ENCODE measurements at places on chromosomes 12 and 14. TPM values are rescaled to one million over a fixed set of nuclear protein-coding genes. Genes with fewer than 3 reads are reported as not detected.

The ASPG gene
- not detected for polyA plus RNA-seq

GRCh38 chr14:49287004-49287403 lies 299.2 kb downstream of the RPS29 start:
- H3K27me3 ChIP-seq = no peaks in the 10 kb centered on the region
- H3K4me3 ChIP-seq = no peak overlapping the region
- no peak for DNase-seq
- H3K4me1 ChIP-seq = no peaks in the 10 kb centered on the region
- no peaks in the 10 kb centered on the region for H3K36me3 ChIP-seq
- no peak overlapping the region for H3K27ac ChIP-seq

DNA sequence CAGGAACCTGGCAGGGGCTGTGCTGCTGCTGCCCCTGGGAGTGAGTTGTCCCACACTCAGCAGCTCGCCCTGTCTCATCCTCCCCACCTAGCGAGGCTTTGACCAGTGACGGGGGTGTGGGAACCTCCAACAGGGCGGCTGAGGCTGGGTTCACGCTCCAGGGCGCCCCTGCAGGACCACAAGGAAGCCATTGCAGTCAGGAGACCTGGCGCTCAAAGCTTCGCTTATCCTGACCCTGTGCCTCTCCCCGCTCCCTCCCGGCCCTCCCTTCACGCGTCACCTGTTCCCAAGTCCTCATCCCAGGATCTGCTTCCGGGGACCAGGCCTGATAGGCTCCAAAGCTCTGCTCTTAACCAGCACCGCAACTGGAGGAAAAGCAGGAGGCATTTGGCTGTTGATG lies 272.0 kb upstream of the SFSWAP start:
- H3K4me3 ChIP-seq = no peak overlapping the region
- H3K27ac ChIP-seq = no peak overlapping the region
- H3K4me1 ChIP-seq = no peaks in the 10 kb centered on the region
- H3K27me3 ChIP-seq = no peaks in the 10 kb centered on the region
- H3K36me3 ChIP-seq = no peaks in the 10 kb centered on the region

DNA sequence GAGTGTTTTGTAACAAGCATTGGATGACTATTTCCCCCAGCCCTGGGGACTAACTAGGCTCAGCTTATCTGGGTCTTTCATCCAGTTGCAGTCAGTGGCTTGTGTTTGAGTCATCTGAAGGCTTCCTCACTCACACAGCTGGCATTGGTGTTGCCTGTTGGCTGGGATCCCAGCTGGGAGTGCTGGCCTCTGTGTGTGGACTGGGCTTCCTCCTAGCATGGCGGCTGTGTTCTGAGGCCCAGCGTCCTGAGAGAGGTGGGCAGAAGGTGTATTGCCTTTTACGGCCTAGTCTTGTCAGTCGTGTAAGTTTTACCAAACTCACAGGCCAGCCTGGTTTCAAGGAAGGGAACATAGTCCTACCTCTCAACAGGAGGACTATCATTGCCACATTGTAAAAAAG lies 28.3 kb upstream of the PPP2R5C start:
- no peaks in the 10 kb centered on the region for H3K36me3 ChIP-seq
- H3K27me3 ChIP-seq = no peaks in the 10 kb centered on the region
- H3K27ac ChIP-seq = no peak overlapping the region

GRCh38 chr14:80545935-80546854 lies 334.9 kb upstream of the DIO2 start:
- no peaks in the 10 kb centered on the region for H3K27me3 ChIP-seq
- H3K4me3 ChIP-seq = no peak overlapping the region
- H3K27ac ChIP-seq = no peak overlapping the region
- H3K4me1 ChIP-seq = no peaks in the 10 kb centered on the region
- no peak for DNase-seq

- H3K27me3 ChIP-seq = no peaks in the 10 kb centered on the region
- H3K4me1 ChIP-seq = no peaks in the 10 kb centered on the region
- H3K4me3 ChIP-seq = no peak overlapping the region
- H3K36me3 ChIP-seq = no peaks in the 10 kb centered on the region
- no peak overlapping the region for H3K27ac ChIP-seq
- no peak for DNase-seq
These were observed 154.5 kb downstream of the PHLDA1 start for GRCh38 chr12:75876832-75877762.

DNA sequence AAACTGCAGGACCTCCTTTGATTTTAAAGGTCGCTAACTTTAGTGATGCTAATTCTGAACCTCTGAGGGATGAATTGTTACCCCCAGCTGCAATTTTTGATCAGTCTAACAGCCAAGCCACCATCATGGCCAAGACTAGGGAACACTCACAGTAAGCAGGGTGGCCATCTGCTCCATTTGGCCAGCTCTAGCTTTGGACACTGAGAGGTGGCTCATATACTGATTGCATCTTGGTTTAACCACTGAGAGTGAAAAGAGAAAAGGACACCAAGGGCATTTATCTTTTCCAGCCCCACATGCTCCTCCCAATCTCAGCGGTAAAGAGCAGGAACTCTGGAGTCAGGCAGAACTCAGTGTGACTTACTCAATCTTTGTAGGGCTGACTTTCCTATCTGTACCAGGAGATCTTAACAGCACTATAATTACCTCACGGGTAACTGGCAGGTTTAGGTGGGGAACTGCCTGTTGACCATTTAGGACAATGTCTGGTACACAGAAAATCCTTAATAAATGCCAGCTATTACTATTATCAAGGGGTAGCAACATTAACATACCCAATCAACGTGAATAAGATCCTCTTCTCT lies 6.2 kb downstream of the LPCAT3 start:
- H3K27ac ChIP-seq = no peak overlapping the region
- peaks cover 5% of the 10 kb centered on the region for H3K4me1 ChIP-seq
- DNase-seq = no peak
- H3K4me3 ChIP-seq = no peak overlapping the region
- no peaks in the 10 kb centered on the region for H3K36me3 ChIP-seq

DNA sequence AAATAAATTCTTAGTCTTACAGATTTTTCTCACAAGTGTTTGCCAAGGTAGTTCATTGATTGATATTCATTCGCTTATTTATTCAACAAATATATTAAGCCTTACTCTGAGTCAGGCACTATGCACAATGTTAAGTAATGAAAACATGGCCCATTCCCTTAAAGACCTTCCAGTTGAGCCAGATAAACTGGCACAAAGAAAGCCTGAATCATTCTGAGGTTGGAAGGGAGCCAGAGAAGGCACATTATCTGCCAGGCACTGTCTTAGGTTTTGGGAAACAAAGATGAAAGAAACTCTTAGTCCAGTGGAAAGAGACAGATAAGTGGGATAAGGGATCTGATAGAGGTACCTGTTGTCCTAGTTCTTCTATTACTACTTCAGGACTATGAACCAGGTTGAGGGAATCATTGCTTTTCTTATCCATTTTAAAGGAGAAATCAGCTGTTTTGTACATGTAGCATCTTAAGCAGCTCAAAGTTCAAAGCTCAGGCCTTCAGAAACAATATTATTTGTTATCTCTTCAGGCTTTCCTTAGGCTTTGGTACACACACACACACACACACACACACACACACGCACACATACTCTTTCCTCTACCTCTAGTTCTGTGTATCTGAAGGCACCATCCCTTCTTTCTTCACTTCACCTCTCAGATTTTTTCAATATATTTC lies 27.0 kb downstream of the PDE6H start:
- no peak overlapping the region for H3K27ac ChIP-seq
- H3K36me3 ChIP-seq = no peaks in the 10 kb centered on the region
- H3K27me3 ChIP-seq = peaks cover 4% of the 10 kb centered on the region
- no peak for DNase-seq
- H3K4me1 ChIP-seq = peaks cover 9% of the 10 kb centered on the region

GRCh38 chr12:95641299-95641952 lies 90.2 kb upstream of the USP44 start:
- no peak overlapping the region for H3K27ac ChIP-seq
- H3K4me3 ChIP-seq = no peak overlapping the region
- DNase-seq = no peak
- H3K27me3 ChIP-seq = no peaks in the 10 kb centered on the region
- no peaks in the 10 kb centered on the region for H3K36me3 ChIP-seq

DNA sequence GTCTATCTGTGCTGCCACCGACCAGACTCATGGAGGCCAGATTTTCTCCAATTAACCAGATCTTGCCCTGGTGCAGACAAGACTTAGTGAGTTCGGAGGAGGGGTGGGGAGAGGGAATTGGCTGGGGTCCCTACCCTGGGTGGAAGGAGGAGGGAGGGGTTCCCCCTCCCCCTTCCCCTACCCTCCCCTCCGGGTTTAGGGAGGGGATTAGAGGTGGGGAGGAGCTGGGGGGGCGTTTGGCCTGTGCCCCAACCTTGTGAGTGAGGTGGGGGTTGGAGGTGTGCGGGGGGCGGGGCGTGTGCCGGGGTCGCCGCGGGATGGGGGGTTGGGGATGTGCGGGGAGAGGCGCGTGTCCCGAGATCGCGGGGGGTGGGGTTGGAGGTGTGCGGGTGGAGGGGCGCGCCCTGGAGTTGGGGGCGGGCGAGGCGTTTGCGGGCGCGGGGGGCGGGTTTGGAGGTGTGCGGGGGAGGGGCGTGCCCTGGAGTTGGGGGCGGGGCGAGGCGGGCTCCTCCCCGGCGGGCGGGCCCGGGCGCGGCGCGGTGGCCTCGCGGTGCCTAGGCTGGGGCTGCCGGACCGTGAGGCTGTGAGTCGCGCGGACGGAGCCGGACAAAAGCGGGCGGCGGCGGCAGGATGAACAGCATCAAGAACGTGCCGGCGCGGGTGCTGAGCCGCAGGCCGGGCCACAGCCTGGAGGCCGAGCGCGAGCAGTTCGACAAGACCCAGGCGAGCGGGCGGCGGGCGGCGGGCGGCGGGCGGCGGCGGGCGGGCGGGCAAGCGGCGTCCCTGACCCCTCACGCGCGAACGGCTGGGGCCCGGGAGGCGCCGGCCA lies at the start of gene HIP1R:
Gene HIP1R, plus strand, starts transcription at position 537 of the 829 bp plus-strand sequence. Its CDS starts 94 bp downstream, at position 631.
- H3K4me3 ChIP-seq = peak within 1 kb of the TSS; percentile 96
- no peaks in the 10 kb centered on the region for H3K36me3 ChIP-seq
- DNase-seq = peak; percentile 53
- no peaks in the 10 kb centered on the region for H3K27me3 ChIP-seq
- H3K4me1 ChIP-seq = peaks cover 13% of the 10 kb centered on the region

- no peak for DNase-seq
- no peaks in the 10 kb centered on the region for H3K4me1 ChIP-seq
- no peak overlapping the region for H3K4me3 ChIP-seq
These were observed 53.2 kb downstream of the SINHCAF start for GRCh38 chr12:31272607-31273225.

GRCh38 chr14:60349663-60350365 lies 100.8 kb downstream of the PPM1A start:
- H3K36me3 ChIP-seq = no peaks in the 10 kb centered on the region
- DNase-seq = no peak
- H3K27ac ChIP-seq = no peak overlapping the region
- no peak overlapping the region for H3K4me3 ChIP-seq

GRCh38 chr12:4951083-4951482 lies 41.4 kb downstream of the KCNA1 start:
- H3K27ac ChIP-seq = no peak overlapping the region
- DNase-seq = no peak
- H3K4me1 ChIP-seq = no peaks in the 10 kb centered on the region
- no peaks in the 10 kb centered on the region for H3K27me3 ChIP-seq
- no peak overlapping the region for H3K4me3 ChIP-seq
